ENCODE measurements at places on chromosomes 6 and 20.

GRCh38 chr20:25118529-25118928 is 36.6 kb upstream of the VSX1 start:
- no peak for DNase-seq

DNA sequence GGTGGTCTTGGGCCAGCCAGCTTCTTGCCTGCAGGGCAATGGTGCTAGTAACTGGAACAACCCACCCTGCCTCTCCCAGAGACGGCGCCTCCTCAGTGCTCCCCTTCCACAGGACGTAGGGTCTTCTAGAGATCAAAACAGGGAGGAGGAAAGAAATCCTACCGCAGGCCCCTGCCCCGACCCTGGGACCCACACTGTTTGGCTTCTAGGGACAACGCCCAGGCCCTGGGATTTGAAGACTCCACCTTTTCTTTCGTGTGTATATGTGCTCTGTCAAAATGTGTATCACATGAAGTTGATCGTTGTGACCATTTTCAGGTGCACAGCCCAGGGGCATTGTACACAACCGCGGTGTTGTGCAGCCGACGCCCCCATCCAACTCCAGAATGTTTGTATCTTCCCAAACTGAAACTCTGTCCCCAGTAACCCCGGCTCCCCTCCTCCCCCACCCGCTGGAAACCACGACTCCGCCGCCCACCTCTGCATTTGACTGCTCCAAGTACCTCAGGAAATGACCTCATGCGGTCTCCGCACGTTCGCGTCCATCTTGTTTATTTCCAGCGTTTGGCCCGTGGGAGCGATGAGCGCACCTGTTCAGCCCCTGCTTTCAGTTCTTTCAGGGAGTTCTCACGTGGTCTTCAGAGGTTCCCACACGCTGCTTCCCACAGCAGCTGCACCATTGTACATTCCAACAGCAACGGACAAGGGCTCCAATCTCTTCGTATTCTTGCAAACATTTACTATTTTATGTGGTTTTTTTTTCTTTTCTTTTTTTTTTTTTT is 3.4 kb upstream of the BHLHE23 start:
- no peak for DNase-seq

- DNase-seq: peak; percentile 42
Measured at GRCh38 chr6:121849477-121849876, 414.0 kb downstream of the GJA1 start.

DNA sequence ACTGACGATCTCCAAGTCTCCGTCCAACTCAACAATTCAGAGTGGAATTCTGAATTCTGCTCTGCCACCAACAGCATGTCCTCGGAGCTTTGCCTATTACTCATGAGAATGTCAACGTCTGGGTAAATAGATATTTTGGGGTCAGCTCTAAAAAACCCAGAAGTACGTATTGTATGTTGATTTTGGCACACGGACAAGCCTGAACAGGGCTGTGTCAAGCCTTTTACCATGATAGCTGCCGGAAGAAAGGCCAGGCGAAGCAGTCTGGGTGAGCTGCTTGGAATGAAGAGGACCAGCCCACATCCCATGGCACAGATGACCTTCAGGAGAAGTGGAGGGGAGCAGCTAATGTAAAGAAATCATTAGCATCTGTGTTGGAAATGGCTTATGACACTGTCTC is 88.0 kb upstream of the JAG1 start:
- no peak for DNase-seq

GRCh38 chr6:89734526-89734925 is 85.1 kb downstream of the MDN1 start:
- no peak for DNase-seq

GRCh38 chr6:66772800-66773199 is 1065.8 kb upstream of the EYS start:
- no peak for DNase-seq

GRCh38 chr6:14612016-14612980 is 494.7 kb downstream of the CD83 start:
- DNase-seq: no peak

GRCh38 chr6:166906376-166907044 is 49.8 kb downstream of the RNASET2 start:
- DNase-seq: no peak

GRCh38 chr6:106997392-106998158 is 23.0 kb upstream of the CD24 start:
- peak; percentile 52 for DNase-seq

DNA sequence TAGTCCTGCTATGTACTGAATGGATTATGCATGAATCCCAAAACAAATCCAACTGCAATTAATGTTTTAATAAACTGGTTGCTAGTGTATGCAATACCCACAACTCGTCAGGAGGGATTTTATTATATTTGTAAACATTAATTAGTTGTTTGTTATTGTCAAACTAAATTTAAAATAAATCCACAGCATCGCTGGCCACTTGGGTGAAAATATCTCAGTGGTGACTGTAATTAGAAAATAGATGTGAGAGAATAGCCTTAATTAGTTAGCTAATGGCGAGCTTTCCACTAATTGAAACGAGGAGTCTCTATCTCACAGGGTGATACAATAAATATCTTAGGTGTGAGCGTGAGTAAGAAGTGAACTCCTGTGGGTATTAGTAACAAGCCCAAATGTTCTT is 176.8 kb downstream of the LINC00237 start:
- DNase-seq: no peak

DNA sequence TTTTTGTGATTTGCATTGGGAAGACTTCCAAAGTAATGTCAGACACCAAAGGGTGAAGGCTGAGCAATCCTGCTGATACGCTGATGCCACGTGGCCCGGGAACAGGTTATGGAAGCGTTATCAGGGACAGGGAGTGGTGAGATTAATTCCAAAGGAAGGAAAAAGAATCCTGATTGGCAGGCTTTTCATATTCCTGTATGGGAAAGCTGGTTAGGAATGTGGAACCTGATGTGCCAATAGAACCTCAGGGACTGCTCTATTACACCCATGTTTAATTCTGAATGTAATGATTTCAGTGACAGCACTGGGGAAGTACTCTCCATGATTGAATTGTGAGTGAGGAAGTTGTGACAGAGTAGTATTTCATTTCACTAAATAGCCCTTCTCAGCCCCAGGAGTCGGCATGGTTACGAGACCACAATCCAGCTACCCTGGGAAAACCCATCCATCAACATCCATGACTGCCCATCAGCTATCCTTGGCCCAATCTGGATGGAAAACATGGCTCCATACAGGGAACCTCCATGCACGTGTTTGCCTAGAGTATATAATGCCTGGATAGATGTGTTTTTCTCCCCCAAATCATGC is 49.4 kb downstream of the F13A1 start:
- no peak for DNase-seq

GRCh38 chr6:5274231-5274630 is 12.9 kb downstream of the FARS2 start:
- DNase-seq: no peak

DNA sequence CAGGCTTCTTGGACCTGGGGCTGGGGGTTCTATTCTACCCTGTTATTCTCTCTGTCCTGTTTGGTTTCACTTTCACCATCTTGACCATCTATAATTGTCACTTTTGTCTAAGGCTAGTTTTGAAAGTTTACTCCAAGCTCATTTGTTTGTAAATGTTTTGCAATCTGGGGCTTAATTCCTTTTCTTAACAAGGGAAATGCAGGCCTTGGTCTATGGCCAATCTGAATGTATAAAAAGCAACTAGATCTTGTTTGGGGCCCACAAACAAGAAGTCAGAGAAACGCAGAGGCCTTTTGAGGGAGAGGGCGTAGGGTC is 86.3 kb upstream of the PREP start:
- DNase-seq: no peak

- DNase-seq: no peak
Measured at GRCh38 chr6:34098045-34098936, 47.6 kb downstream of the GRM4 start.

GRCh38 chr6:24273096-24273870 is 84.6 kb downstream of the DCDC2 start:
- DNase-seq: no peak

DNA sequence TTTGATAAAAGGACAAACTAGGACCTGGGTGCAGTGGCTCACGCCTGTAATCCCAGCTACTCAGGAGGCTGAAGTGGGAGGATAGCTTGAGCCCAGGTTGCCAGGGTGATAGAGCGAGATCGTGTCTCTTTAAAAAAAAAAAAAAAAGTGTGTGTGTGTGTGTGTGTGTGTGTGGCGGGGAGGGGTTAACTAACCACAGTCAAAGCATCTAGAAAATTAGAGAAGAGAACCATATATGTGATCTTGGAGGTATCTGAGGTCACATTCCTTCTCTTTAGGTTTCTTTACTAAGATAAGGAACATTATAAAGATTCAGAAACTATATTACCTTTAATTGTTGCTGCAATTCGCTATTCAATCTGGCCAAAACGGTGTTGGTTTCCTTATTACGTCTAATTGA is 80.9 kb downstream of the REPS1 start:
- DNase-seq: no peak

DNA sequence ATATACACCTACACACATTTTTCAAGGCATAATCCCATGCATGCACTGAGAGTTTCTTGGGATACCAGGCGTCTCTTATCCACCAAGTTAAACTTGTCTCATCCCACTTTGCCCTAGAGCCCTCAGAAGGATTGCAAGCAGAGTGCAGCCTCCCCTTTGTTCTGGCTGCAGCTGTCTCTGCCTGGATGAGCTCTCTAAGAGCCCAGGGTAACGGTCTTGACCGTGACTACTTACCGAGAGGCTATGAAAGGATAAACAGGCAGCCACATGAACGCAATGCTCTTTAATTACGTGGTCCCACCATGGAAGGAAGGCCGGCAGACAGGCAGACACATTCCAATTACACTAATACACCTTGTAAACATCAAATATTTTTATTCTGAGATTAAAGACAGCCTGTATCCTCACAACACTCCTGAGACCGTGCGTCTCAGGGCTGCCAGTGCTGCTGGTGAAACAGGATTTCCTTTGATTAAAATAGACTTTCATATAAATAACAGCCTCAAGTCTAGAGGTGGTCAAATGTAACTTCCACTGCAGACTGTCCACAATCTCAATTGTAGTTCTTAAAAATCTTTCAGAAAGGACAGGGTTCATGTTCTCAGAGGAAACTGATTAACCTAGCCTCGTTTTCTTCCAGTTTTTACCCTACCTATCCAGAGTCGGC is 210.0 kb upstream of the PRDM1 start:
- no peak for DNase-seq

DNA sequence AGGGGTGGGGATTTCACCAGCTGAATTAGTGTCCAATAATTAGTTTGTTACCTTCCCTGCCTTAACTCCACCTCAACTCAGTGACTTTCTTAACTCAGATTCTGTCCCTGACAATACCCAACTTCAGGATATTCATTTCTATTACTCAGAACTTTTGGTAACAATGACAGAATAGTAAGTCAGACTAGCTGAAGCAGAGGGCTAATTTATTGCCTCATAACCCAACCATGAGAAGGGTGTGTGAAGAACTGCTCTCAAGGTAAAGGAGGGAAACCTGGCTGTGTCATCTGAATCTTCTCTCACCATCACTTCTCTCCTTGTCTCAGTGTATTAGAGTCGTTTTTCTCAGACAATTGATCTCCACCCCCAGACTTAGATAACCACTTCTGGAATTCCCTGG is 1.2 kb upstream of the PI3 start:
- DNase-seq: no peak

DNA sequence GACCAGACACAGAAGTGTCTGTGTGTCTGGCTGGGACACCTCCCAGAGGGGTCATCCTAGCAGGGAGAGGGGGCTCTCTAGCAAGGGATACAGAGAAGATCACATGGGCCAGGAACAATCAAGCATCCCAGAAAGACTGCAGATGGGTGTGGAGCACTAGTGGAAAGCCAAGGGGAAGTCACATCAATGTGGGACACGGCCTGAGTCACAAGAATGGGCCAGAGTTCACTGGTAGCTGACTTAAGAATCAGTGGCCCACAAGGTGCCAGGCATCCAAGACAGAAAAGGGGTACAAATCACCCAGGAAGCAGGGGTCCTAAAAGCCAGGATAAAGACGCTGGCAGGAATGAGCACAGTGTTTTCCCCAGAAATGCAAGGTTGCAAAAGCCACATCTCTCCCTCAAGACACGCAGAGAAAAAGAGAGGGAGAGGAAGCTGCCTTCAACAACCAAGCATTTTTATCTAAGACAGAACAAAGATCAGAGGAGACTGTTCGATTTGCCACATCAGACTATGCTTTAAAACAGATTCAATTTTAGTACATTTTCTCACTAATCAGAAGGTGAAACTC is 113.6 kb upstream of the DST start:
- DNase-seq: no peak

DNA sequence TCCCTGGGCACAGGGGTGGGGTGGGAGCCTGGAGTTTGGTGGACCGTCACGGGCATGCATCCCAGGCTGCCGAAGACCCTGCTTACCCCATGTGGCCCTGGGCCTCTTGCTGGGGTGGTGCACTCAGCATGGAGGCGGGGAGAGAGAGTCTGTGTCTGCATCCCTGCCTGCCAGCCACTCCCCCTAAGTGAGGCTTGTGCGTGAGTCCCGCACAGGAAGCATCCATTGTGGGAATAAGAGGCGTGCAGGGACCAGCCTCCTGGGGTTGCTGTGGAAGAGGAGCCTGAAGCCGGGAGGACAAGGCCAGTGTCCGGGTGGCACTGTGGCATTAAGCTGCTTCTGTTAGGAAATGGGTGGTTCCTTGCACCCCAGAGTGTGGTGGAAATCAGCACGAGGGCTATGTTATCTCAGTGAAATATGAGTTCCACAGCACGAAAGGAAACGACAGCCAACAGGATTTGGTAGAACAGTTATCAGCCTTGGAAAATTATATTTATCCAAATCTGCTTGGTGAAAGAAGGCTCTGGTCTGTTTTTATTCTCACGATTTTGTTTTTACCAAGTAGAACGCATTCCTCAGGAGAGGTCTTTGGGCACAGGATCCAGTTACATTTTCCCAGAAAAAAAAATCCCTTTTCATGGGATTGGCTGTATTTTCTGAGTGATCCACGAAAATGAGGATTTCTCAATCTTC is 35.7 kb downstream of the CDH4 start:
- DNase-seq: no peak

GRCh38 chr6:40733290-40733689 is 146.1 kb upstream of the LRFN2 start:
- no peak for DNase-seq

- no peak for DNase-seq
Measured at GRCh38 chr6:135104199-135104598, 49.6 kb upstream of the HBS1L start.

DNA sequence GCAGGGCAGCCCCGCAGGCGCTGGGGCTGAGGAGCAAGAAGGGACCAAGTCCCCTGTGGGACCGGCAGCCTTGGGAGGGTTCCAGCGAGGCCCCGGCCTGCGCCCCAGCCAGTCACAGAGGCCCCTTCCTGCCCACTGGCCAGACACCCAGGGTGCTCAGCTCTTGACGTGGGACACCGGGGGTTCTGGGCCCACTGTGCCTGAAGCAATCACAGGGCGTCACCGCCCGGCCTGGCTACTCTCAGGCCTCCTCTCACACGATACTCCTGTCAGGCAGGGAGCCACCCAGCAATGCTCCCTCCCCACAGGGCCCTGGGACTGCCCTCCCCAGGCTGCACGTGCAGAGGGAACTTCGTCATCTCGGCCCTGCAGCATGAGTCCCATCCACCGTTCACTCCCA is 14.5 kb downstream of the TAF4 start:
- DNase-seq: no peak

DNA sequence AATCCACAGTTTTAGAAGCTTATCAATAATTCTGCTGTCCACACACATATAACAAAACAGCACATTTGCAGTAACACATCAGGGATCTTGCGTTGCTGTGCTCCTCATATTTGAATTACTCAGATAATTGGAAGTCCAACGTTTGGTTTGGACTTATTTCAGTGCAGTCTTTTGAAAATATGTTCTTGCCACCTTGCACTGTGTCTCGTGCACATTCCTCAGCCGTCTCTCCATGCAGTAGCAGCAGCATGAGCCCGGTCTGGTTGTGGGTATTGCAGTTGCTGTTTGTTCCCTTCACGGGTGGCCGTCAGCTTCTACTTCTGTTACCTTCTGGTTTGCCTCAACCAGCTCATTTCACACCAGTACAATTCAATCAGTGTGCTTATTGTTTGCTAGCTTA is 215.5 kb downstream of the SLC24A3 start:
- DNase-seq: no peak
